Activated naive CD4-positive, alpha-beta T cell treated with anti-CD3 and anti-CD28 coated beads for 36 hours (primary cell): ENCODE measurements at places on chromosomes 6 and 20.

GRCh38 chr6:22800451-22800850 is 231.1 kb downstream of the HDGFL1 start:
- no peak for DNase-seq

DNA sequence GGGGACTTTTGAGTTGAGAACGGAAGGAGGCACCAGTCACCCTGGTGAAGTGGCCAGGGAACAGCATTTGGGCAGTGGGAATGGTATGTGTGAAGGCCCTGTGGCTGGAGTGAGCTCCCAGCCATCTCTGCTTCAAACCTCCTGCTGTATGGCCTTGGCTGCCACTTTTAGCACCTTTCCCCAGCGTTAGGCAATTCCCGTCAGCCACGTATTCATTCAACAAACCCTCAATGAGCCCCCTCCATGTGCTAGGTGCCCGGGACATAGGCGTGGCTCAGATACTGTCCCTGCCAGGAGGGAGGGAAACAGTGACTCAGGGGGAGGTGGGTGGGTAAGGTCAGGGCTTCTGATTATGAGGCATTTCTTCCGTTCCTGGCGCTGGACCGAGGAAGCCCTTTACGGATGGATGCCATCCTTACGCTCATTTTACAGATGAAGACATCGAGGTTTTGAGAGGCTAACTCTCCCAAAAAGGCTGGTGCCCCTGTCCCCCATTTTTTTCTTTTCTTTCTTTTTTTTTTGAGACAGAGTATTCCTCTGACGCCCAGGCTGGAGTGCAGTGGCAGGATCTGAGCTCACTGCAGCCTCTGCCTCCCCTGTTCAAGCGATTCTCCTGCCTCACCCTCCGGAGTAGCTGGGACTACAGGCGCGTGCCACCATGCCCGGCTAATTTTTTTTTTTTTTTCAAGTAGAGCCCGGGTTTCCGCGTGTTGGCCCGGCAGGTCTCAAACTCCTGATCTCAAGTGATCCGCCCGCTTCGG is 37.5 kb downstream of the SRC start:
- no peak for DNase-seq

GRCh38 chr20:49052334-49052733 is 6.2 kb downstream of the CSE1L start:
- no peak for DNase-seq

- no peak for DNase-seq
These were observed 74.8 kb upstream of the SIRPA start for GRCh38 chr20:1820138-1821079.

GRCh38 chr6:414447-414846 is 22.9 kb downstream of the IRF4 start:
- peak; percentile 24 for DNase-seq

DNA sequence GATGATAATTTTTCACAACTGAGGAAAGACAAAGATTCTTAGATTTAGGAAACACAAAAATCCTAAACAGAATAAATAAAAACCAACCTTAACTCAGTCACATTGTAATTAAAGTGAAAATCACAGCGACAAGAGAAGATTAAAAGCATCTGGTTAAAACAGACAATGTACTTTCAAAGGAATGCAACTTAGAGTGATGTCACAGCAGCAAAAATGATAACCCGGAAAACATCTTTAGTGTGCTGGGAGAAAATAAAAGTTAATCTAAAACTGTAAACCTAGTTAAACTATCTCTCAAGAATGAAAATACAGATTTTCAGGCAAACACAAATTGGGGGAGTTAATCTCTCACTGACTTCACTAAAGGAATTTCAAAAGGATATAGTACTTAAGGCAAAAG is 76.8 kb upstream of the OGFRL1 start:
- DNase-seq = no peak

DNA sequence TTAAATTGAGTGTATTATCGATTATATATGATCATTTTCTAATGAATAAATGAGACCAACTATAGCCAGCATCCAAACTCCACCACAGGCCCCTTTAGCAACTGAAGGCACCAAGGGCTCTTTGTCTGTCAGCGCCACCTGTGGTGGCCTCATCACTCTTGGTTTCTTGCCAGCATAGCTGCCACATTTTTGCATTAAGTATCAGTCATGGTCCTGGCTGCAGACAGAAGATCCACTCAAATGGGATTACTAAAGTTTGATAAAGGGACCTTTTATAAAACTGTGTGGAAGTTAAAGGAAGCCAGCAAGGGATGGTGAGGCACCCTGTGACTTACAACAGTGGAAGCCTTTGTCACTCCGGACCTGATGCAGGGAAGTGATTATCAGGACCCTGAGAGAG is 162.9 kb downstream of the C6orf118 start:
- no peak for DNase-seq

GRCh38 chr6:126147291-126147815 is 161.0 kb downstream of the TRMT11 start:
- no peak for DNase-seq

DNA sequence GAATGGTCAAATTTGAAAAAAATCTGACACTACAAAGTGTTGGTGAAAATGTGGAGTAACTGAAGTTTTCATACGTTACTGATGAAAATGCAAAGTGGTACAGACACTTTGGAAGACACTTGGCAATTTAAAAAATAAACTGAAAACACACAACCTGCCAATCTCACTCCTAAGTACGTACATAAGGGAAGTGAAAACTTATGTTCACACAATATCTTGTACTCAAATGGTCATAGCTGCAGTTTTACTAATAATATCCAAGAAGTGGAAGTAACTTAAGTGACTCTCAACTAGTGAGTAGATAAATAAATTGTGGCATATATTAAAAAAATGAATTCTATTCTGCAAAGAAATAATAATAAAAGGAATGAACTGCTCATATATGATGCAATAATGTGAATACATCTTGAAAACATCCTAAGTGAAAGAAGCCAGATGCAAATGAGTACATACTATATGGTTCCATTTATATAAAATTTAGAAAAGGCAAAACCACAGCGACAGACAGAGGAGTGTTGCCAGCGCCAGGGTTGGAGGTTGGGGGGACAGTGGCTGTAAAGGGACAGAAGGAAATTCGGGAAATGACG is 198.2 kb downstream of the ERMARD start:
- DNase-seq = no peak
